Activated CD4-positive, alpha-beta T cell treated with anti-CD3 and anti-CD28 coated beads for 4 hours (primary cell): ENCODE measurements at places on chromosomes 5 and 9.
A peak's percentile ranks its signal among the peaks of the same experiment; 100 is the strongest.

GRCh38 chr5:151647320-151647861 lies 39.3 kb downstream of the SPARC start:
- DNase-seq: no peak

DNA sequence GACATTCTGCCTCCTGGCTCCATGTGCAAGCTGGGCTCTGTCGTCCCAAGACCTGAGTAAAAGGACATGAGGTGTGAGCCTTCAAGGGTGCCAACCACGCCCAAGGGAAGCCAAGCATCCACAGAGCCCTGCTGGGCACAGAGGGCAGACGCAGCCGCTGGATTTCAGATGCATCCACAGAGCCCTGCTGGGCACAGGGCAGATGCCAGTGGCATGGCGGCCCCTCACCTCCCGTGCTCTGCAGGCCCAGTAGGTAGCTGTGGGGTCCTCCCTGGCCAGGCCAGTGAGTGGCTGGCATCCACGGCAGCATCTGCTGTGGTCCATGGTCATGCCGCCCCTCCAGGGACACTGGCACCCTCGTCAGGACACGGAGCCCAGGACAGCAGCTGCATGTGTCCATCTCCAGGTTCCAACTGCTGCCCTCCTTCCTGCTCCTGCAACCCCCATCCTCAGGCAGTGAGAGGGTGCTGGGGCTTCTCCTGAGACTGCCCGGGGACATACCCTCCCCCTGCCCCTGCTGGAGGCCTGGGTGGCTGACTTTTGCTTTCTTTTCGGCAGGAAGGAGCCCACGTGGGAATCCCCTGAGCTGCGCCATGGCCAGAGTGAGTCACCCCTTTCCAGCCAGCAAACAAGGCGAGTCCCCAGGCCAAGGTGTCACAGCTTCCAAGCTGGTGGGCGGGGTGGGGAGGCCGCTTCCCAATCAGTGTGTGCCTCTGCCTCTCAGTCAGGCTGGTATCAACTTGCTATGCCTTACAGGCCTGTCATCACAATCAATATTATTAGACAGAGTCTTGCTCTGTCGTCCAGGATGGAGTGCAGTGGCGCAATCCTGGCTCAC lies 4.0 kb upstream of the TRAF2 start:
- peak; percentile 97 for DNase-seq

GRCh38 chr5:172909931-172910502 lies 49.2 kb upstream of the RPL26L1 start:
- no peak for DNase-seq

DNA sequence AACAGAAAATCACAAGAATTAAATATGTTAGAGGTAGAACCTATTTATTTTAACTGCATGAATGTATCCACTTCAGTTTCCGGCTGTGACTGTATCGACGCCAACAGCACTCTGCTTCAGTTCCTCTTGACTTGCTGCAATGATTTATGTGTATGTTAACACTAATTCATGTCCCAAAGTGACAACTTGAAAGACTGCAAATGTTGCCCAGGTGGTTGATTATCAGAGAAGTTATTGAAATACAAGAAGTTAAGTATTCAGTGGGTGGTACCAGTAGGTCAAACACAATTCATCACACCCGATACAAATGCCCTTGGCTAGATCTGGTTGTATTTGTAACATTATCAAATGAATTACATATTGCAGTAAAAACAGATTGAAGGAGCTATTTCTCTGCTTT lies 622.7 kb upstream of the CDH18 start:
- no peak for DNase-seq

DNA sequence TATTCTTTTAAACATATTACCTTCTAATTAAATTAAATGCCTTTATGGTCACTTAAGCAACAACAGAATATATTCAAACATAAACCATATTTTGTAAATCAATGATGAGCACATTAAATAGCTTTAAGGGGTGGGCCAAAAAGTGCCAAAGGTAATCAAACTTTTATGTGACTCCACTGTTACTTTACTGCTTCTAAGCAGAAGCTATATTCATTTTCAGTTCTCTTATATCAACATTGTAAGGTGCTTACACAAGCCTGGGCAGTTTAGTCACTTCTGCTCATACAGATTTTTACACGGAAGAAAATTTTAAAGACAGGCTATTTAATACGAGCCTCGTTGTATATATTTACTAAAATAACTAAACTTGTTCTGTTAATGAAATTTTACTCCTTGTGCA lies 29.9 kb downstream of the RFX3 start:
- DNase-seq: no peak

DNA sequence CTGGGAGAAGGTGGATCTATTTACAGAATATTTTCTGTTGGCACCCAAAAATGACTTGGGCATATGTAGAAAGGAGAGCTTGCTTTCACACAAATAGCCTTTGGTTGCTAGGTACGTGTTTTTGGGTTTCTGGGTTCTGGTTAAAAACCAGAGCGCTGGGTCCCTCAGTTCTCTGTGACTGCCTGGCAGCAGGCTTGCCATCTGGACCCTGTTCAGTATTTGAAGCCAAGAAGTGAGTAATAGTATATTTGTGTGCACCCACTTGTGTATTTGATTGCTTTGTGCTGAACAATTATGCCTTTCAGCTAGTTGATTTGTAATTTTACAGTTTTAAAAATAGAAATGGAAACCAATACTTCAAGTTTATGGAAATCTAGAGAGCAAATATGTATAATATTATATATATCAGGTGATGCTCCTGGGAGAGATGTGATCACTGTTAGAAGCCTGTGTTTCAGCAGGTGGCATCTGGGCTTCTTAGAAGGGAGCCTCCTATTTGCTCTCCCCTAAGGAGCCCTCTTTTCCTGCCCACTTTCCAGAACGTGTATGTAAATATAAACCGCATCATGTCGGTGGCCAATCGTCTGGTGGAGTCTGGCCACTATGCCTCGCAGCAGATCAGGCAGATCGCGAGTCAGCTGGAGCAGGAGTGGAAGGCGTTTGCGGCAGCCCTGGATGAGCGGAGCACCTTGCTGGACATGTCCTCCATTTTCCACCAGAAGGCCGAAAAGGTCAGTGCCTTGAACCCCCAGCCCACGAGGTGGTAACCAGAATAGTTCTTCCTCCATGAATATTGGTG lies 153.6 kb downstream of the TRIO start:
- no peak for DNase-seq

GRCh38 chr5:33857037-33857436 lies 34.8 kb downstream of the ADAMTS12 start:
- DNase-seq: no peak

- DNase-seq: no peak
Observed at GRCh38 chr5:171578829-171579491, 159.5 kb downstream of the FGF18 start.

- DNase-seq: peak; percentile 25
Observed at GRCh38 chr9:5841771-5842573, 9.1 kb upstream of the ERMP1 start.

GRCh38 chr5:154611341-154611767 lies 133.3 kb upstream of the HAND1 start:
- DNase-seq: no peak

DNA sequence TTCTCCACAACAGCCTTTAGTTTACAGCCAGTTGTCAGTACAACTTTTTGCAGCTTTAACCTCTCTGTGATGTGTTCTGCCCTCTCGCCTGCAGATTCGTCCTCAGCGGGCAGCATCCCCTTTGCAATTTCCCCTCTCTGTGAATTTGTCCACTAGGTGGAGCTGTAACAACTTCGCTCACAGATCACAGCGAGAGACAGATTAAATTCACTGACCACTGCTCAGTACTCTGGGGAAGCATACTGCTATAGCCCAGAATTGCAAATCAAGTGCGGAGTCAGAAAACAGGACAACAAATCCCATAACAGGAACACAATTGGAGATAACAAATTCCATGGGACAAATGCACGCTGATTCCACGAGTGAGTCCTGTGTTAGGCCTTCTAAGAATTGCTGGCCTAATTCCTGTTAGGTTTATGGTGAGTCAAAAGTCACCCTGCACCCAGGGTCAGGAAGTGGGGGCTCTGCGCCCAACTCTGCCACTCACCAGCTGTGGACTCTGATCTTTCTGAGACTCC lies 2124.9 kb downstream of the MAT2B start:
- no peak for DNase-seq

DNA sequence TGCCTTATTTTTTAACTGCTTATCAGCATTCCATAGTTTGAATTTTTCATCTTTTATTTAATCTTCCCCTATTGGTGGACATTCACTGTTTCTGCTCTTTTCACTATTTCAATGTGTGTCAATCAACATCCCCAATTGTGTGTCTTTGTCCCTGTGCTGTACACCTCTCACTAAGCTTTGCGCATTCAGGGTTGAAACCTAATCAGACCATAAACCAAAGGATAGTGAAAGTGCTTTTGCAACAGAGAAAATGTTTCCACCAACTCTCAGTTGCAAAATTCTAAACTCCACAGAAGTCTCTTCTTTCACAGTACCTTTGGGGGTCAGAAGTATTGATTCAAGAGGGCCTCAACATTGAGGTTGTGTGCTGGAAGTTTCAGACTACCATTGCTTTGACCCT lies 127.1 kb upstream of the SAP30L start:
- no peak for DNase-seq

GRCh38 chr5:76351176-76351575 lies 51.9 kb upstream of the IQGAP2 start:
- no peak for DNase-seq

DNA sequence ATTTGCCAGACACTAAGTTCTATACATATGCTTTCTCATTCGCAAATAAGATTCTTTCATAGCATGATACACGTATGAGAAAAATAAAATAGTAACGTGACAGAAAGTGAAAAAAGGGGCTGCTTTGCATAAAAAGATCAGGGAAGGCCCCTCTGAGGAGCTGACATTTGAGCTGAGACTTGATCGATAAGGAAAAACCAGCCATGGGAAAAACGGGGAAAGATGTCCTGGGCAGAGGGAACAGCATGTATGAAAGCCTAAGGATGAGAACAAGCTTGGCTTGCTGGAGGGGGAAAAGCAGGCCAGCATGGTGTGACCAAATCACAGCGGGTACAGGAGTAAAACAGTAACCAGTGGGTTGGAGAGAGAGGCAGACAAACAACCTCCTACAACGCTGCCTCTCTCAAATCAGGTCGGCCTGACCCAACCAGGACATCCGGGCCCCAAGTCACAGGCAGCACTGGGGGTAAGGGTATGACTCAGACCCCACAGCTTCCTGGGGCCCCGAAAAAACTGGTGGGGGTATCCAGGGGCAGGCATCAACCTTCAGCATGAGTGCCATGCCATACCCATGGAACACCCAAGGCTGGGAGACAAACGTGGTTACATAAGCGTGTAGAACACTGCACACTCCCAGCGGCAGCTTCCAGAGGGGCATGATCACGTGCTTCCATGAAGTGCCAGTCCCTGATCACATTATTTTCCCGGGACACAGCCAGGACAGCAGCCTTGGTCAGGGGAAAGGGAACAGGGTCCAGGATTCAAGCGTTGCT lies 2.2 kb downstream of the TNIP1 start:
- DNase-seq: peak; percentile 64

- no peak for DNase-seq
Observed at GRCh38 chr9:111272581-111272980, 57.4 kb downstream of the OR2K2 start.

GRCh38 chr5:143527808-143528207 lies 124.3 kb upstream of the NR3C1 start:
- DNase-seq: no peak

DNA sequence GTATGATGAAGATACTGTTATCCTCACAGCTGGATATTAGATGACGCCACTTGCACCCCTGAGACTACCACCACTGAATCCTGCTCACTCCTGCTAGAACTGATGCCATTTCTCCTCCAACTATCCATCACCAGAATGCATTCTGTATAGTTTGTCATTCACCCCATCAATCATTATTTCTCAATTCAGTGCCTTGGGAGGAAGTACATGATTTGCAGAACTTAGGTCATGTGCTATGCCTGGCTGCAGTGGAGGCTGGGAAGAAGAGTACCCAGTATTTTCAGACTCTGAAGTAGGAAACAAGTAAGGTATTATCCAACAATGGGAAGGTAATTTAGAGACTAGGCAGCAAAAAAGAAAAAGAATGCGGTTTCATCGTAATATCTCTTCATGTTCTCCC lies 26.2 kb upstream of the HSD17B4 start:
- DNase-seq: no peak

DNA sequence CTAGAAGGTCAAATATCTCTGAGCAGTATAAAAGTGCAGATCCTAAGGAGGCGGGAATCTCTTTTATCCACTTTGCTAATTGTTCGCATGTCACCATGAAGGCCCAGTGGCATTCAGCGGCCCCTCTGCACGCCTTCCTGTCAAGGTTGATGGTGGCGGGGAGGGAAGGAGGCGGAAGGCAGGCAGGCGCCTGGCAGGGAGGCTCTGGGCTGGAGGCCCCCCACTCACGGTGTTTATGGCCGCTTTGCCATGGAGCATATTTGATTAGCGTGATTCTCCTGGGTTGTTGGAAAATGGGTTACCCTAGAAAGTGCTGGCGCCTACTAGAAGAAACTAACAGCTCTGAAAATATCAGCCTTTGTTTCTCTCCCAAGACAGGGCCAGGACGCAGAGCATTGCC lies 209.6 kb downstream of the FSTL4 start:
- no peak for DNase-seq

- no peak for DNase-seq
Observed at GRCh38 chr5:56596155-56596554, 219.2 kb upstream of the MAP3K1 start.

- DNase-seq: peak; percentile 25
Observed at GRCh38 chr5:119273391-119273839, 82.4 kb upstream of the TNFAIP8 start.

DNA sequence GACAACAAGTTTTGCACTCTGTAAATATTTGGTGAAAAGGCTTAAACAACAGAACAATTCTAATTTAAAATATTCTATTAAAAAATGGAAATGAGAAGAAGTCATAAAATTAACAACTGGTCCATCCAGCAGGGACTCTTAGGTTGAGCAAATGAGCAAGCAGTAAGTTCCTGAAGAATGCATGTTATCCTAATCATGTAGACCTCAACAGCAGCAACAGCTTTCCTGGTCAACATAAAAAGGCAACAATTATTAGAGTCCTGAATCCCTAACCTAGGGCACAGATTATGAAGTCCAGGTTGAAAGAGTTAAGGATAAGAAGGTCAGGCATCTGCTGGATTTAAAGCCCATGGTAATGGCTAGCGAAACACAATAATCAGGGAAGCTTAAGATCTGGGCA lies 120.9 kb downstream of the SSBP2 start:
- DNase-seq: no peak

DNA sequence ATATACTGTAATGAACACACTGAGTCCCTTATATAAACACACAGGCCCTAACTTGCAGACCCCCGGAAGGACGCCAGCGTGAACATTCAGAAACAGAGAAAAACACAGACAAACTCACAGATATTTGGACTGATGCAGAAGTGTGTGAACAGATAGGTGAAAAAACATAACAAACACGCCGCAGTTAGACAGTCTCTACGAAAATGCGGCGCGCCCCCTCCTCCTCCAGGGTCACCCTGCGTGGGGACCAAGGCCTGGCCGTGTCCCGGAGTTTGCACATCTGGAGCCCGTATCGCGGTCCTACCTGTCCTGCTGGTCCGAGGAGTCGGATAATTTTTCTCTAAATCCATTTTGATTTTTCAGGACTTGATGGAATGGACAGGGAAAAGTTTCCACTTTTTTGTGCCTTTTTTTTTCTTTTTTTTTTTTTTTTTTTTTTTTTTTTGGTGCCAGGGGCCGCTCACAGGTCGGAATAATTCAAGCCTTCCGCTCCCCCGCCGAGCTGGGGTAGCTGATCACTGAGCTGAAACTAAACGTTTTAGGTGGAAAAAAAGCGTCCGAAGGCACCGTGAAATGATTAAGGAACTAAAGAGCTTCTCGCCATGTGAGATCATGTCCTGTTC lies at the start of gene PAX5:
PAX5 (minus strand) TSS at position 587 of the 623 bp plus-strand sequence; CDS start at position 350, 237 bp downstream.
- DNase-seq: no peak
